Stimulated activated CD8-positive, alpha-beta memory T cell treated with anti-CD3 and anti-CD28 coated beads, Interleukin-7, amount 100 ng/mL, for 48 hours (primary cell): ENCODE measurements at places on chromosomes 4 and X.

DNA sequence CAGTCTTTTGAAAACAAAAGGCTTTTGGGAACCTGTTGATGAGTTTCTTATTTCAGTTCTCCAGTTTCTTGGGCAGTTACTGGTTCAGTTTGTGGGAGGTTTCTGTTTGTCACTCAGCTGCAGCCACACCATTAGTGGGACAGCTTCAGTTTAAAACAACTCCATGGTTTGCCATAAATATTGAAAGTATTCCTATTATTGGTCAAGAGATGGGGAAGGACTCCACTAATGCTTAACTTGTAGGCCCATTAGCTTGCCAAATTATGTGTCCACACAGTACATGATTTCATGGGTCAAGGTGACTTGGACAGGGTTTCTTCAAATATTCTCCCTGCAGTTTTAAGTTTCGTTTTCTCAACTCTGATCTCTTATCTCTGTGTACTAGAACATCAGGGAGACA is 15.5 kb upstream of the ASIC5 start:
- no peak for DNase-seq

DNA sequence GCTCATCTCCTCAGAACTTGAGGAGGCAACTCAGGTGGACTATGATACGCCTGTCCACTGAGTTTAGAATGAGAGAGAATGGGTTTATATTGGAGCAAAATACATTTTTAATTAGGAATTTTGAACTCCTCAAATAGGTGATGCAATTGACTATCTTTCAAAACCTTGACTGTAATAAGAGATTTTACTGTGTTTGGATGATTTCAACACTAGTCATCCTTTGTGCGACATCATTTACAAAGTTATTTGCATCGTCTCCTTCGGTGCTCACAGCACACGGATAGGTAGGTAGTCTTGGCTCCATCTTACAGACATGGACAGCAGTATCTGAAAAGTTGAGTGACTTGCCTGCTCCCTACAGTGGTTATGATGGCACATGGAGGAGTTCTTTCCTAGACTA is 67.0 kb downstream of the AASDH start:
- DNase-seq, result no peak

DNA sequence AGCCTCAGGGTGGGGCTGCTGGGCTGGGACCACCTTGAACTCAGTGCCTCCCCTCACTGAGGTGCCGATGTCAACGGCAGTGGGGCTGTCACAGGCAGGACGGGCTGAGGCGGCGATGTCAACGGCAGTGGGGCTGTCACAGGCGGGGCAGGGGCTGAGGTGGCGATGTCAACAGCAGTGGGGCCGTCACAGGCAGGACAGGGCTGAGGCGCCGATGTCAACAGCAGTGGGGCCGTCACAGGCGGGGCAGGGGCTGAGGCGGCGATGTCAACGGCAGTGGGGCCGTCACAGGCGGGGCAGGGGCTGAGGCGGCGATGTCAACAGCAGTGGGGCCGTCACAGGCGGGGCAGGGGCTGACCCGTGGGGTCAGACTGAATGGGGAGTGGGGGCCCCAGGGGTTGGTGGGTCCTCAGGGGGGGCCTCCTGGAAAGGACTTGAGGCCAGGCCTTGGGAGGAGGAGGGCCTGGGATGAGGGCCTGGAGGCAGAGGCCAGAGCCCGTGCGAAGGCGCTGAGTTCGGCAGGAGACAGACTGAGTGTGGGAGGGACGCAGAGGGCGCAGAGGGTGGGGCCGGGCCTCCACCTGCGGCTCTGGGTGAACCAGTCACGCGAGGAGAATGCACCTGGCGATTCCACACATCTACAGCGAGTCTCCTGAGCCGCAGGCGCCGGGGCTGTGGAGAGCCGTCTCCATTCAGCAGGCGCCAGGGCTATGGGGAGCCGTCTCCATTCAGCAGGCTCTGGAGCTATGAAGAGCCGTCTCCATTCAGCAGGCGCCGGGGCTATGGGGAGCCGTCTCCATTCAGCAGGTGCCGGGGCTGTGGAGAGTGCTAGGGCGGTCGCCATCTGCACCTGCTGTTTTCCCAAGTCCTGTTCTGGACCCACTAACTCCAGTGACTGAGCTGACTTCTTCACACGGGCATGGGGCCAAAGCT is 22.9 kb downstream of the ATP5ME start:
- no peak for DNase-seq

DNA sequence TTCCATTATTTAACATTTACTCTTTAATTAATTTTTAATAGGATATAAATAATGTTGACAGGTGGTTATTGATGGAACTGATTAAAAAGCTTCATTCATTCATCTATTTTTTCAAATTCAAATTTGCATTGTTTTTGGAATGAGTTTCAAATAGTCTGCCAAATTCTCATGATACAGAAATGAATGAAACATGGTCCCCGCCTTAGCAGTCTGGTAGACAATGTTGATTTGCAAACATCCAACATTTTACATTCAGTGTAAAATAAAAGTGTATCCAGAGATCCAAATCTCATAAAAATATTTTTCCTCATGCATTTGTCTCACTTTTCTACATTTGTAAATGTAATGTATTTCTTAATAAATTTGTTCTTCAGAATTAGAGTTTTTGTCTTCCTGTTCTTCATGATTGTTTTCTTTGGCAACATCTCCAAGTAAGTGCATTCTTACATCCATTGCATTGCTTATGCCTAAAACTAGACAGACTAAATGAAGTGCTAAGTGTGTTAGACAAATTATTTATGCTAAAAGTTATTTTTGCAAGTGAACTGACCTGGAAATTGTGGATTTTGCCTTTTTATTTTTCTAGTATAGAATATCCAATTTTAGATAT is 142.3 kb downstream of the PCDH18 start:
- no peak for DNase-seq

DNA sequence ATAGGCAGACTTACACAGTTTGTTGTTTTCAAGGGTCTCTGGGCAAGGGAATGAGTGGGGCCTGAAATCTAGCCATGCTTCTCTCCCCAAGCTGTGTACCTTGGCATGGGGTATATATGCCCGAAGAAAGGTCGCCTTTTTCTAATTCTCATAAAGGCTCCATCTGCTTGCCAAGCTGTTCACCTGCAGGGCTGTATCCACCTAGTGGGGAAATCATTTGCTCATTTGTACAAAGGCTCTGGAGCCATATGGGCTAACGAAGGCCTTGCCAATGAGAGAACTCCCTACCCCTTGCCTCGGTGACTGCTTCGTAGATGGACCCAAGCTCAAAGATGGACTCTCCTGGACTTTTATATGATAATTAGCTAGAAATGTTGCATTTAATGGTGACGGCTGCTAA is 1097.0 kb downstream of the PDHA2 start:
- DNase-seq, result no peak

- no peak for DNase-seq
These were observed 105.8 kb upstream of the NWD2 start for GRCh38 chr4:37138789-37139188.

DNA sequence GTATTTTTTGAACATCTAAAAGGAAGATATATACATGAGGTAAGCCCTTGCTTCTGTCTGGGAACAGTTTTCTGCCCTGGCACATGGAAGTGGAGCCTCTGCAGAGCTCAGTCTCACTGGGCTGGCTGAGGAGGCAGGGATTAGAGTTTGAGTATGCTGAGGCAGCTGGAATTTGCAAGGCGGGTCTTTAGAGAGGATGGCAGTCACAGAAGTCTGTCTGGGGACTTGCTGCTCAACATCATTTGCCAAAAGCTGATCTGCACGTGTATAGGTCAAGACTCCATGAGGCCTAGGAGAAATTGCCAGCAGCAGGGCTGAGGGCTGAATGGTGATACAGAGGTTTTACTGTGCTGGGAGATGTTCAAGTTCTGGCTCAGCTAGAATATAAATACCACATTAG is 163.6 kb upstream of the ANK2 start:
- DNase-seq, result no peak

- DNase-seq, result no peak
These were observed 563.1 kb upstream of the INTU start for GRCh38 chr4:127069675-127070074.

- no peak for DNase-seq
These were observed 1308.6 kb downstream of the ARAP2 start for GRCh38 chr4:34935739-34936138.

GRCh38 chr4:156598138-156598681 is 373.4 kb downstream of the PDGFC start:
- DNase-seq, result no peak

- DNase-seq, result no peak
These were observed 2.7 kb downstream of the LIMCH1 start for GRCh38 chr4:41540687-41541086.

- DNase-seq, result no peak
These were observed 225.2 kb upstream of the PABPC4L start for GRCh38 chr4:134426821-134427220.

- no peak for DNase-seq
These were observed 39.6 kb upstream of the ZNF81 start for GRCh38 chrX:47797084-47797483.

DNA sequence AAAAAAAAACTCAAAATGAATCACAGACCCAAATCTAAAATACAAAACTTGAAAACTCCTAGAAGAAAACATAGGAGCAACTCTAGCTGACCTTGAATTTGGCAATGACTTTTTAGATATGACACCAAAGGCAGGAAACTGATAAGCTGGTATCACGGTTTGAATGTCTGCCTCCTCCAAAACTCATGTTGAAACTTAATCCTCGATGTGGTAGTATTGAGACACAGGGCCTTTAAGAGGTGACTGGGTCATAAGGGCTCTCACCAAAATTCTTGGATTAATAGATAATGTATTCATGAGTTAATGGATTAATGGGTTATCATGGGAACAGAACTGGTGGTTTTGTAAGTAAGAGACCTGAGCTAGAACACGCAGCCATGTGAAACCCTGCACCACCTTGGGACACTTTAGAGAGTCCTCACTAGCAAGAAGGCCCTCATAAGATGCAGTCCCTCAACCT is 40.5 kb downstream of the FRYL start:
- DNase-seq, result no peak

DNA sequence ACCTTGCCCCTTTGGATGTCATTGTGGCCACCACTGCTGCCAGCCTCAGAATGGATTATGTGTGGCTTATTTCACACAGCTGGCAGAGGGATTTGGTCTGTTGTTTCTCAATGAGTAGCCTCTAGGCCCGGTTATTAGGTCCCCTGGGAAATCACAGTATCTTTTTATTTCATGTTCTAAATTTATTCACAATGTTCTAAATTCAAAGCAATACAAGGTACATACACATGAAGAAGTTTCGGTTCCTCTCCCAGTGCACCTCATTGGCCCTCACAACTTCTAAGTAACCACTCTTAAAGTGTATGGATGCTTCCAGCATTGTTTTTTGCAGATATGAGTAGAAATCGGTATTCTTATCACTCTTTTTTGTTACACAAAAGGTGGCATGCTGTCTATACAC is 262.7 kb downstream of the RCHY1 start:
- no peak for DNase-seq

GRCh38 chr4:35604724-35605123 is 639.6 kb downstream of the ARAP2 start:
- DNase-seq, result no peak

- DNase-seq, result no peak
These were observed 38.8 kb downstream of the MSN start for GRCh38 chrX:65706041-65706828.

- DNase-seq, result no peak
These were observed 35.6 kb downstream of the DAPP1 start for GRCh38 chr4:99852199-99852749.

GRCh38 chr4:139552517-139553307 is 3.3 kb downstream of the SETD7 start:
- no peak for DNase-seq

GRCh38 chr4:146949559-146949958 is 3.9 kb upstream of the TTC29 start:
- no peak for DNase-seq

DNA sequence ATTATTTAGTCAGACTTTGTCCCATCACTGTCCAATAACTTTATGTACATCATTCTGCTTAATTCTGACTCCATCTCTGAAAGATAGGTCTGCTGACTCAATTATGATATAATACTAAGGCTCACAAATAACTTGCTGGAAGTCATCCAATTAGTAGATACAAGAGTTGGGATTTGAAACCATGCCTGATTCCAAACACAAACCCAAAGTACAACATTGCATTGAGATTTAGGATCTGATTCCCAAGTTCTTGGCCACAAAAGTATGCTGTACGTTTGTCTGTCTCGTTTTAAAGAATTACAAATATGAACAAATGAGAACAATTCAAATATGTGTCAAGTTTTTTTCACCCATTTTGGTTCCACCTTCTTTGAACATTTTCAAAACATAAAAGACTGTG is 108.8 kb downstream of the AMELX start:
- DNase-seq, result no peak

DNA sequence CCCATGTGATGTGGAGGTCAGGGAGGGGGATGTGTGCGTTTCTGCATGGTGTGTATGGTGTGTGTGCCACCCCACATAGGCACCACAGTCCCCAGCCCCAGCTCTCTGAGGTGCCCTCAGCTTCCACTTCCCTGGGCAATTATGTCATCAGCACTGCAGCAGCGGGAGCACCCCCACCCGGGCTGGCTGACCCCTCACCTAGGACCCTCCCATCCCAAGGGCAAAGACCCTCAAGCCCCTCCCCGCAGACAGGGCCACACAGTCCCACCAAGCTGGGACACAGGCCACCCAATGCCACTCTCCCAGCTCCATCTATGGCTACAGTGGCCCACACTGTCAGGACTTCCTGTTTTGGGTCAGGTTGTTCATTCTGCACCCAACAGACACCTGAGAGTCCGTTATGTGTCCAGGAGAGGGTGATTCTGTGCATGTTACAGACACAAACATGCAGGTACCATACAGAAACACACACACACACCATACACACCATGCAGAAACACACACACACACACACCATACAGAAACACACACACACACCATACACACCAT is 75.2 kb downstream of the JAKMIP1 start:
- no peak for DNase-seq

DNA sequence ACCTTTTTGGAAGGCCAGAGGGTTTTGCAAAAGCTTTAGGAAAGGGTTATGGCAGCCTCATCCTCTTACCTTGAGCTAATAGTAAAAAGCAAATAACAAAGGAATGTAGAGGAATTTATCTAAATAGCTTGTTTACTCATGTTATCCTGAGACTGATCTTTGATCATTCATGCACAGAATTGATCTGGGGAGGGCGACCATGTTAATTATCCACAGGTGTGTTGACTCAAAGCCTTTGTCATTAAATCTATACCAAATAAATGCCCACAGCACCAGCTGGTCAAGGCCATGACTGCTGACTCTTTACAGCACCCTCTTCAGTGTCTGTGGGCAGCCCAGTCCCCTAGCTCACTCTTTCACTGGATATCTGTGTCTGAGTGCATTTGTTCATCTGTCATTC is 22.8 kb upstream of the DCLK2 start:
- no peak for DNase-seq

DNA sequence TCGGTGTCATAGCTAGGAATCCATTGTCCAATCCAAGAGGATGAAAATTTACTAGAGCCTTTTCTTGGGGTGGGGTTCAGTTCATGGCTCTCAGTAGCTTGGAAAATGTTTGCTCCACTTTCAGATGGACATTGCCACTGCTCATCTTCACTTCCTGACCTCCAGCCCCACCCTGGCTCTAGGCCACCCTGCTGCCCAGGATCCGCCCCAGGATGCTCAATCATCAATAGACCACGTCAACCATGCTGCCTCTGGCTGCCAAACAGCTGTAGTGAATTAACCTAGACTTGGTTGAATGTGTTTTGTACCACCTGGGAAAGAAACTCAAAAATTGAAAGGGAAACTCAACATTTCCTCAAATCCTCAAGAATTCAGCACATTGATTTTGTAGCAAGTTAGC is 37.2 kb upstream of the HSD17B10 start:
- no peak for DNase-seq

- no peak for DNase-seq
These were observed 35.6 kb downstream of the CAMK2D start for GRCh38 chr4:113725963-113726362.
